Activated CD4-positive, alpha-beta memory T cell treated with anti-CD3 and anti-CD28 coated beads for 36 hours (primary cell): ENCODE measurements at places on chromosomes 1 and 21. TPM values are rescaled to one million over a fixed set of nuclear protein-coding genes. Genes with fewer than 3 reads are reported as not detected.

ADPRS gene
- total RNA-seq = 33.3 TPM

MPL gene
- total RNA-seq = not detected

RAB7B gene
- total RNA-seq = not detected

MROH9 gene
- not detected for total RNA-seq

LPAR3 gene
- total RNA-seq = 0.83 TPM

LCK gene
- 246 TPM for total RNA-seq

PIGR gene
- total RNA-seq = 0.10 TPM

HRNR gene
- total RNA-seq = not detected

PRMT2 gene
- total RNA-seq = 90.7 TPM

GNAT2 gene
- total RNA-seq = 0.31 TPM

SLC25A34 gene
- total RNA-seq = 1.5 TPM

ATP8B2 gene
- total RNA-seq = 58.5 TPM
